ENCODE measurements at places on chromosomes 6 and 20.

- DNase-seq, result no peak
These were observed 528.7 kb upstream of the SOX4 start for GRCh38 chr6:21064756-21065340.

- DNase-seq, result no peak
These were observed 183.7 kb downstream of the MBOAT1 start for GRCh38 chr6:20028562-20028961.

DNA sequence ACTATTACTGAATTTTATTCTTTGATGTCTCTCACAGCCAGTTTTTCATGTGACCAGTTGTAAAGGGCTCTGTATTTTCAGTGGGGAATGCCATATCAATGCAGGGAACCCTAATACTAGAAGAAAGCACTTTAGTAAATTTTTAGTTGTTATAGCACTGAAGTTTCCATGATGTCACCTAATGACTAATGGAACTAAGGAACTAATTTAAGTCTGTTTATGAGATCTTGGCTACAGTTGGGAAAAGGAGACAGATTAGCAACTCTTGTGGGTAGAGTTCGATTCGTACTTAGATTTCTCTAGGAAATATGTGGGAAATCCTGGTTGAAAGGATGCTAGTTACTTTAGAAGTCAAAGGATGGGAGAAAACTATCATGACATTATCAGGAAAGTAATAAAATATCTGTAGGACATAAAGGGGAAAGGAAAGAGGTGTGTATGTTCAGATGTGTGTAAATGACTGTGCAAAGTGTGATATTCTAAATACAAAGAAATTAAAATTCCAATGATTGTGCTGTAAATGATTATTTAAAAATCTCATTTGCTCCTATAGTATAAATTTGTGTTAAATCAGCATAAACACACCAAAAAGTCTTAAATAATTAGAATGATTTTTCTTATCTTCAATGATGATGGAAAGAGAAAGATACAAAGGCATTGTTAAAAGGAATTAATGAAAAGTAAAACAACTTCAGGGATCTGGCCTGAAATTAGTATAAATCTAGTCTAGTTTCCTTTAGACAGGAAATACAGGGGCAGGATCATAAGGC lies 103.4 kb downstream of the LRRC1 start:
- no peak for DNase-seq

GRCh38 chr20:11296951-11297350 lies 620.7 kb upstream of the BTBD3 start:
- DNase-seq, result no peak

GRCh38 chr20:11188843-11189603 lies 515.2 kb upstream of the JAG1 start:
- no peak for DNase-seq

GRCh38 chr6:32941214-32941768 lies 463 bp upstream of the HLA-DMB start:
- no peak for DNase-seq

DNA sequence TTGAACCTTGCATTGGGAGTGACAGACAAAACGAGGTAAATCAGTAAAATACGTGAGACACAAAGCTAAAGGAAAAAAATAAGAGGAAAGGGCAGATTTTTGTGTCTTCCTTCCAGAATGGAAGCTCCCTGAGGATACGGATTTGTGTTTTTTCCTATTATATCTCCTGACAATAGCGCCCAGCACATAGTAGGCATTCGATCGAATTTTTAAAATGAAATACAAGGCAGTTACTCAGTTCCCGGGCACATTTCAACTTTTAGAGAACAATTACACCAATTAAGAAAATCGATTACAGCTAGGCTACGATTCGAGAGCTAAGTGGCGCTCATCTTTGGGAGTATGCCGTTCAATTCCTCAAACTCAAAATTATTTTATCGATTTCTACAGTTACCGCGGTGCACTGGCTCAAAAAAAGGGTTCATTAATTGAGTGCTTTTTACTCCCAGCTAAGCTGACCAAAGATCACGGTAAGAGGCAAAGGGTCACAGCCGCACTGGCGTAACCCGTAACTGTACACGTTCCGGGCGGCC lies 443 bp downstream of the RMND1 start:
- DNase-seq, result no peak

GRCh38 chr20:18440403-18440802 lies 26.4 kb downstream of the DZANK1 start:
- DNase-seq, result no peak

DNA sequence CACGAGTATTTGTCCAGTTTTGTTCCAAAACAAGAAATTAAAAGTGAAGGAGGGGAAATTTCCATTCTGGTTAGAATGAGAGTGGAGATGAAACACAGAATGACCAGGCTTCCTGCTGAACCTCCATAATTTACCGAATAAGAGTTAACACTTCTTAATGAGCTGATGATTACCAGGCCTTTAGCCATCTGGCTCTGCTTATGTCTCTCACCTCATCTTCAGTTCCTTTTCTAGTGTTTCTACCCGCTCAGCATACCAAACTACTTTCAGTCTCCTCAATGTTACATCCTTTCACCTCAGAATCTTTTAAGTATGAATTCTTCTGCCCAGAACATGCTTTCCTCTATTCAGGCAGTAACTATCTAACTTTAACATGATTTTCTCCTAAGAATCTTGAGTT lies 209.0 kb upstream of the RSPO3 start:
- no peak for DNase-seq

- DNase-seq, result no peak
These were observed 121.4 kb upstream of the ADGRF1 start for GRCh38 chr6:47163536-47163935.

DNA sequence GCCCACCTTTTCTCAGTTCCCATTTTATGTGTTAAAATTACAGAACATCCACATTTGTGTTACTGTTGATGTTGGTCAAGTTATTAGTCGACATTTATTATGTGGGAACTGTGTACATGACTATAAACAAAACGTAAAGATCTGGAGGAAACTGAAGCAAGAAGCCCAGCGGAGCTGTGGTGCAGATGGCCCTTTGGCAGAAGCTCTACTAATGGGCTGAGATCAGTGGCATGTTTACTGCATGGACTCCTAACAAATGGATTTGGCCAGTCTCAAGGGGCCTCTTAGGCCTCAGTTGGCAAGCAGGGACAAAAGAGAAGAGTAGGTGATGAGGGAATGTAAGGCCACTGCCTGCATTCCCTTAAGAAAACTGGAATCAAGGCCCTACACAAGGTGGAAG lies 282.1 kb upstream of the TCF21 start:
- DNase-seq, result no peak

DNA sequence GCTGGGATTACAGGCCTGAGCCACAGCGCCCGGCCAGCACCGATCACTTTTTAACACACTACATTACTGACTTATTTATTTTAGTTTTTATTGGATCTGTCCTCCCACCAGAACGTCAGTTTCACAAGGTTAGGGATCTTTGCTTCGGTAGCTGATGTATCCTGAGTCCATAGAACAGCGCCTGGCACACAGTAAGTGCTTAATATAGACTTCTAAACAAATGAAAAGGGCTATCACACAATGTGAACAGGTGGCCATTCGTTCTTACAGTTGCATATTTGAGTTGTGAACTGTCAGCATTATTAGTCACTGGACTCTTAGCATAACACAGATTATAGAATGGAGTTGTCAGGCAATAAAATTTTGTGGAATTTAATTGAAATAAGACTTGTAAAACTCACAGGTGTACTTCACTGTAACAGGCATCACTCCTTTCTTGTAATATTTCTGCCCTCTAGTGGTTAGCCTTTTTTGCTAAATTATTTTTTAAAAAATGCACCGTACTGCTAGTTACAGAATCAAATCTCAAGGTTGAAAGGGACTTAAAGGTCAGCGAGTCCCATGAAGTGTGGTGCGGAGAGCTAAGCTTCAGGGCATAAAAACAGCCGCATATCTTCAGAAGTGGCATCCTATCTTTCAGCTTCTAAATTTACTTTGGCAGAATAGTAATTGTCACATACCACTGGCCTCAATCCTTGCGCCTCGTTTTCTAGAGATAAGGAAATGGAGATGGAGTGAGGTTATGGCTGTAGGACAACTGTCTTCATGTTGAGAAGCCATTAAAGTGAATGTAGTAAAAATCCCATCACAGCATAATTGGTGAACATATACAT lies 3.4 kb upstream of the TBC1D7 start:
- DNase-seq, result peak; percentile 21

DNA sequence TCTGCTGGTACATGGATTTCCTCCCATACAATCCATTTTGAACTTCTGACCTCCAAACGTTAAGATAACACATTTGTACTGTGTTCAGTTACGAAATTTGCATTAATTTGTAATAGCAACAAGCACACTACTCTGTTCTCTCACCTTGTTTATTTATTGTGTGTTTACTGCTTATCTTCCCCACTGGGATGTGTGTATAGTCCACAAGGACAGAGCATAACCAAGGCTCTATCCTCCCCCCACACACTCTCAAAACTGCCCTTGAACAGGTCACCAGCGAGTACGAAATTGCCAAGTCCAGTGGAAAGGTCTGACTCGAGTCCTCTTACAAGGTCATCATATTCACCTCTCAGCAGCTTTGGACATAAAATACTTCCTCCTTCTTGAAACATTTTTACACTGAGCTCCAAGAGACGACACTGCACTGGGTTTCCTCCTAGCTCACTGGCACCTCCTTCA lies 18.6 kb downstream of the ADTRP start:
- peak; percentile 9 for DNase-seq

- no peak for DNase-seq
These were observed 23.2 kb upstream of the ROS1 start for GRCh38 chr6:117448732-117449485.

- DNase-seq, result no peak
These were observed 28.5 kb upstream of the ADGRF4 start for GRCh38 chr6:47669684-47670513.

DNA sequence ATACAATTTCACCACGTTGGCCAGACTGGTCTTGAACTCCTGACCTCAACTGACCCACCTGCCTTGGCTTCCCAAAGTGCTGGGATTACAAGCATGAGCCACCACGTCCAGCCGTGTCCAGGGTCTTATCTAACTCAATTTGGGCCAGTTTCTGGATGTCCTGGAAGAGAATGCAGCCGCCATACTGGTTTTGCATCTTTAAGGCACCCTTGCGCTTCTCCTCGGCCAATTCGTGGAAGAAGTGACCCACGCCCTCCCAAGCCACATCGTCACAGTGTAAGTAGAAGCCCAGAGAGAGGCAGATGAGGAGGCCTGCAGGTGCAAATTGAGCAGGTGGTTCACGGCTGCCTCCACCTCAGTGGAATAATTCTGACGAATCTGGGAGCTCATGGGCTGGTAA lies 3.7 kb upstream of the ZNF335 start:
- DNase-seq, result no peak

GRCh38 chr20:44702776-44703175 lies 12.4 kb upstream of the CCN5 start:
- no peak for DNase-seq

- no peak for DNase-seq
These were observed 21.2 kb upstream of the DACT2 start for GRCh38 chr6:168340819-168341218.

GRCh38 chr6:298233-299103 lies 6.2 kb downstream of the DUSP22 start:
- no peak for DNase-seq

GRCh38 chr6:144062786-144063185 lies 32.6 kb downstream of the SF3B5 start:
- DNase-seq, result no peak

- no peak for DNase-seq
These were observed 159.8 kb upstream of the ARID1B start for GRCh38 chr6:156617376-156617775.

- no peak for DNase-seq
These were observed 301 bp downstream of the PPP1R3D start for GRCh38 chr20:59939879-59940128.

DNA sequence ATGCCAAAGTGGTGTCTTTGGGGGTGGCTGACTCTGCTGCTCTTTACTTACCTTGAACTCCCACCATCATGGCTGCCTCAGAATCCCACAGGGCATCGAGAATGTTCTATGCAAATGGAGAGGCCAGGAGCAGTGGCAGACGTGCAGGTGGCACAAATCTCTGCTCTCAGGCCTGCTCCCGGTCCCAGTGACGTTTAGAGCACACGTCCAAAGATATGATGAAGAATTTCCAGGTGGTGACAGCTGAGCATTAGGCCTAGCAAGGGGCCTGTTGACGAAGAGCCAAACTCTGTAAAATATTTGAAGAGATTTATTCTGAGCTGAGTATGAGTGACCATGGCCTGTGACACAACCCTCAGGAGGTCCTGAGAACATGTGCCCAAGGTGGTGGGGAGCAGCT lies 19.0 kb upstream of the UNC93A start:
- no peak for DNase-seq

- no peak for DNase-seq
These were observed 50.7 kb downstream of the EZR start for GRCh38 chr6:158768436-158768835.

GRCh38 chr6:99821164-99821563 lies 172.9 kb downstream of the MCHR2 start:
- no peak for DNase-seq

- DNase-seq, result no peak
These were observed 82.7 kb downstream of the UST start for GRCh38 chr6:148829415-148830101.

- DNase-seq, result no peak
These were observed 139.9 kb downstream of the KCNQ5 start for GRCh38 chr6:72761761-72762160.

GRCh38 chr6:105324386-105324950 lies 78.4 kb downstream of the PREP start:
- no peak for DNase-seq

DNA sequence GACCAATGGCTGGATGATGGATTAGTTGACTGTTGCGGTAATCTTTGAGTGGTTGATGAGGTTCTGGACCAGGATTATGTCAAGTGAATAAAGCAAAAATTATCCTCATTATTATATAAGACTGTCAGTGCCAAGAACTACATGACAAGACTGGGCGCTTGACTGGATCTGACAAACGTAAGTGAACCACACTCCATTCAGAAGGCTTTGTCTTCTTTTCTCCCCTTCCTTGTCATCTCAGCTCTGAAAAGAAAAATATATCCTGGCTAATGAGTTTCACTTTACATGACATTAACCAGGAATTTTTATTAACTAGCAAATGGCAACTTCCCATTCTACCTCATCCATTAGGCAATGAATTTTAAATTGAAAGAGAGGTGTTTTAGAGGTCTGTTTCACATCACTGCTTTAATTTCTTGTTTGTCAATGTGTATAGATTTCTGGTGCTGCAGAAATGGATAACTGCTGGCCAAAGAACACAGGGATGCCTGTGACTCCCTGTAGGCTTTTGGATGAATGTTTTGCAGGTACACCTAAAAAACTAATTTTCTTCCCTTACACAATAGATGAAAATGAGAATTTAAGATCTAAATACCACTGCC lies 150.1 kb downstream of the ELOVL4 start:
- DNase-seq, result no peak

DNA sequence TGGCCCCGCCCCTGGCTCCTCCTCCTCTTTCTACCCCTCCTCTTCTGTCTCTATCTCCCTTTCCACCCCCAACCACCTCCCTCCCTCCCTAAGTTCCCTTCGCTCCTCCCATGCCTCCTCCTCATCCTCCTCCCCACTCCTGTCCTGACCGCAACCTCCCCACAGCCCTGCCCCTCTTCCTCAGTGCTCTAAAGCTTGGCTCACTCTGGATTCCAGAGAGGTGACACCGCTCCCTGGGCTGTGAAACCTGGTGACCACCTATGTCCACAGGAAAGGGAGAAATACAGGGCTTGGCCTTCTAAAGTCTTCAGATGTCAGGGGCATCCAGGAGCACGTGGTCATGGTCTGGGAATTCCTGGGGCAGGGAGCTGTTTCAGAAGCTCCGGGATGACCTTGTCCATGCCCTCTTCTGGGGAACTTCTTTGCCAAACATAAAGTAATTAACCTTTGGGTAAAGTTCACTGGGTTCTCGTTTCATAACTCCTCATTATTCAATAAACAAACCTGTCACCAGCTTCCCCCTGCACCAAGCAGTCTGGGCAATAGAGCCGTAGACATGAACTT lies 345 bp upstream of the CST5 start:
- no peak for DNase-seq
